D721Med (cell line): ENCODE measurements at places on chromosomes 5 and 9.

DNA sequence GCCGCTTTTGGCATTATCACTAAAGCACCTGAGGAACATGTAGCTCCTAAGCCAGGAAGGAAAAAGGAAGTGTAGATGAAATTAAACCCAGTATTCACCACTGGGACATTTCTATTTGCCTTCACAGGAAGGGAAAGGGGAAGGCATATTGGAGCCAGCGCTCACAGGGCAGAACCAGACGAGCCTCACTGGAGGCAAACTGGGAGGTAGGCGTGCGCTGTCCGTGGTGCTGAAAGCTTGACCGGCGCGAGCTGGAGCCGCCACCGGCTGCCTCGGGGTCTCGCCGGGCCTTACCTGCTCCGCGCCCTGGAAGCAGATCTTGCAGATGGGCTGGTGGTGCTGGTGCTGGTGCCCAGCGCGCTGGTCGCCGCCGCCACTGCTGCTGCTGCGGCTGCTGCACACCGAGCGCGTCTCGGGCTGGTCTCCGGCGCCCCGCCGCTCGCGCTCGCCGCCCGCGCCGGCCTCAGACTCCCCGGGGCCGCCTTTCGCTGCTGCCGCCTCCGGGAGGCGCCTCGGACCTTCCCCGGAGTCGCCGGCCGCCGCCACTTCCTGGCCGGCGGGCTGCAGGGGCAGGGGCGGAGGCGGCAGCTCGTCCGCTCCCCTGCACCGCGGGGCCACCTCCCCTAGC, 732 bp downstream of the MARCHF11 start:
- DNase-seq = no peak

DNA sequence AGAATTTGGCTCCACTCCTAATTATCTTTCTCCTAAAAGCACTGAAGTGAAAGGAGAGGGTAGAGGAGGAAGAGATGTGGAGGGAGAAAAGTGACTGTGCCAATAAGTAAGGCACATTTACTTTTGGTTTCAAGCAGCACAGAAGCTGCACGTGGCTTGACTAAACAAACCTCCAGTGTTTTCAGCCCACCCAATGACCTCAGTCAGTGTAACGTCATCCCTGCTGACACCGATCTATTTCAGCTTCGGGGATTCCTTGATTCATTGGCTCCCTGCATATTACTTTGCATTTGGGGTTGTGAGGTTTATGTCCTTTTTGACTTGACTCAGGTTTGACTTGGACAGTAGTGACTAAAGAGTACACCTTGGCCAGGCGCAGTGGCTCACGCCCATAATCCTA, 35.6 kb upstream of the NIM1K start:
- no peak for DNase-seq

- no peak for DNase-seq
These were observed 97.0 kb downstream of the MEF2C start for GRCh38 chr5:88785746-88786565.

- DNase-seq = no peak
These were observed 59.4 kb downstream of the IL6ST start for GRCh38 chr5:55935371-55935770.

DNA sequence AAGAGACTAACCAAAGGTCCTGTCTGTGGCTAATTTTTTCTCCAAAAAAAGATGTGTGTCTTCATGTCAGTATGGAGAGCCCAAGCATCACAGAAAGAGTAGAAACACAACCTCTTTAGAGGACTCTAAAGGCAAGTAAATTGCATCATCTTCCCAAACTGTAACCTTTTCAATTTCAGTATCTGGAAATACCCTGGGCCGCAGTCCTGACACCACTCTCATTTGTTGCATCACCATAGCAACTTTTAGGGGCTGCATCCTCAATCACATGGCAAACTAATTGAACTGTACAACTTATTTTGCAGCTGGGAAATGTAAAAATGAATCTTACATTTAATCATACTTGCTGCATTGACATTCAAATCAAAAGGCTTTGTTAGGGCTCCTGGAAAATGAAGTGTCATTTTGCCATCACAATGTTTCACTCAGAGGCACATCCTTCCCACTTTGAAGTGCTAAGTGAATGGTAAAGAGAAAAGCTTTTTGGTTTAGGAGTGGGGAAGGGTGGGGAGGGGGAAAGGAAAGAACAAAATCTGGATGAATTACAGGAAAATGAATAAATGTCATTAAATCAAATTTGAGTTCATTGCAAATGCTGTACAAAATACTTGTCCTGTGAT, 60.6 kb upstream of the GRIA1 start:
- DNase-seq = no peak

DNA sequence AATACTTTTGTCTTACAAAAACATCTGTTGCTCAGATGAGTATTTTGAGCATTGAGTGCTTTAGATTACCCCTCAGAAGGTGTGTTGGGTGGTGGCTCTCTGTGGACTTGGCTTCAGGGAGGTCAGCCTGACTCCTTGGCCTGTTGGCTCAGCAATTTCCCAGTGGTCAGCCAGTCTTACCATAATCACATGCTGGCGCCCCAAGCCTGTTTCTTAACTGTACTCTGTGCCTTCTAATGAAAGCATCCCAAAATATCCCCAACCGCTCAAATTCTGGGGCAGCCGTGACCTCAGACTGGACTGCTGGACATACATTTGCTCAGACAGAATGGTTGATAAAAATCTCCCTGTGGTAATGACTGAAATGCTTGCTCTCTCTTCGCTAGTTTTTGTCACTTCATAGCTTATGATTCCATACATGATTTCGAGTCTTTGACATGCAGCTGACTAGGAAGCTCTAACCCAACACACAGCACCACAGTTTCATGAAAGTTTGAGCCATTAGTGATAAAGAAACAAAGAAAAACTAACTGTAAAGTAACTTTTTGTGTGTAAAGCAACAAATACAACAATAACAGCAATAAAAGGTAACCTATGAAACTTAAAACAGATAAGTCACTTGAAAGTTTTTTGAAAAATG, 562.2 kb upstream of the MEF2C start:
- DNase-seq = no peak

DNA sequence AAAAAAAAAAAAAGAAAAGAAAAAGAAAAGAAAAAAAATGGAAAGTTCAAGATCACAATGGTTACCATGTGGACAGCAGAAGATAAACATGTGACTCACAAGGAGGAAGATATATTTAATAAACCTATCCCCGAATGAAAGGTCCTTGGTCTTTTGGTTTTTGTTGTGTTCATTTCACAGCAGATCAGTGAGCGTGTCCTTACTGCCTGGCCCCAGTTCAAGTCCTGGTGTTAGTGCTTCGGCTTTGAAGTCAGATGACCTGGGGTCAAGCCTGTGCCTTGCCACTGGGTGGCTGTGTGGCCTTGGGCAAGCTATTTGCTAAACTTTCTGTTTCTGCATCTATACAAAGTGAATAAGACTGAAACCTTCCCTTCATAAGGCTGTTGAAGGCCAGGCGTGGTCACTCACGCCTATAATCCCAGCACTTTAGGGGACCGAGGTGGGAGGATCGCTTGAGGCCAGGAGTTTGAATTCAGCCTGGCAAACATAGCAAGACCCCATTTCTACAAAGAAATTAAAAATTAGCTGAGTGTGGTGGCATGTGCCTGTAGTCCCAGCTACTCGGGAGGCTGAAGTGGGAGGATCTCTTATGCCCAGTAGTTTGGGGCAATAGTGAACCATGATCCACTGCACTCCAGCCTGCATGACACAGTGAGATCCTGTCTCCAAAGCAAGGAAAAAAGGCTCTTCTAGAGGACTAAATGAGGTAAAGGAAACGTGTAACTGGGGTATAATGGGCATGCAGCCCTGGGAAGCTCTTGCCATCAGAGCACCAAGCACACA, 94.5 kb upstream of the SPATA31D4 start:
- DNase-seq = no peak

DNA sequence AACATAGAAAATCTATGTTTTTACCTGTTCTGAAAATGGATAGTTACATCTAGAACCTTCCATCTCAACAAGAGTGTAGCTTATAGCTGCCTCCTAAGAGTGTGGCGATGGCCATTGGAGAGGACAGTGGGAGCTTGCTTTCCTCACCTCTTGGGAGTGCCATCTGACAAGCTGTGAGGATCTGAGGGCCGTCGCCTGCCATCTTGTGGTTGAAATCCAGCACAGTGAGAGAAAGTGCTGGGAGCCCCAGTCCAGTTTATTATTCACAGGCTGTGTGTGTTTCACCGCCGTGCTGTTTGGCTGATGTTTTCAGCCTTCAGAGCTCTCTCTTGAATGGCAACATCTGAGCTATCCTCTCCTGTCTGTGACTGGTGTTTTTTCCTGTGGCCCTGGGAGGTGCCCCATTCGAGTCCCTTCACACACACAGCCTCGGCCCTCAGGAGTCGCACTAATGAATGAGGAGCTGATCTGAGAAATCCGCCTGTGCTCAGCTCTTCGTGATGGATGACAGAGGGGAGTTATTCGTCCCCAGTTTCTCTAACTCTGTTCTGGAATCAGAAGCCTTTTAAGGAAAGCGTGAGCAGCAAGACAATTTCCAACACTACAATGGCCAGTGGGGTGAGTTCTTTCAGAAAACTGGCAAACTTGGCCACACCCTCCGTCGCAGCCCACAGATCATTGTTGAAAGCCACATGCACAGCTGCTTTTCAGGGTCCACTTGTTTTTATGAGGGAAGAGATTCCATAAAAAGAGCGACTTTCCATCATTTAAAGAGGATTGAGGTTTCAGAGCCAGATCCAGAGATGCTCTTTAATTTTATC, 170.3 kb downstream of the PDZD2 start:
- peak; percentile 85 for DNase-seq
